ENCODE measurements at places on chromosomes 7 and 10.

DNA sequence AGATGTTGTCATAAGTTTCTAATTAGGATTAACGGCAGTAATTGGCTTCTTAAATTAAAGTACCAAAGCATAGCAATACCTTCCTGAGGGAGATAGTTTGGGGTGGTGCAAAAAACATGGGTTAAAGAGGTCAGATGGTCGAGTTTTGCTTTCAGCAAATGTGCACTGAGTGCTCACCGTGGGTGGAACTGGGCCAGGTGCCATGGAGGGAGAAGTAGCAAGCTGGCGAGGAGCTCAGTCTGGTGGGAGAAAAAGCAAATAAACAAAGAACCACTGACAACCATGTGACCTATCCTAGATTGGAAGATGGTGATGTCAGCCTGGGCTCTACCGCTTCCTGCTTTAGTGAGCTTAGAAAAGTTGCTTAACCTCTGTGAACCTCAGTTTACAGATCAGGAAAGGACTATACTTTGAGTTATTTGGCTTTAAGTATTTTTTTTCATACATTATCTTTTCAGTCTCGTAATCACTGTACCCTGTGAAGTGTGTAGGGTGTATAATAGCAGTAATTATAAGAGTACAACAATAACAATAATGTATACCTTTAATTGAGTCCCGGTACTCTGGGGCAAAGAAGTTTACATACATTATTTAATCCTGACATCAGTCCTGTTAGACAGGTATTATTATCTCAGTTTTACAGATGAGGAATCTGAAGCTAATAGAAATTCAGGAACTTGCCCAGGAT lies 69.0 kb upstream of the PDCD4 start:
- peak; percentile 73 for DNase-seq

DNA sequence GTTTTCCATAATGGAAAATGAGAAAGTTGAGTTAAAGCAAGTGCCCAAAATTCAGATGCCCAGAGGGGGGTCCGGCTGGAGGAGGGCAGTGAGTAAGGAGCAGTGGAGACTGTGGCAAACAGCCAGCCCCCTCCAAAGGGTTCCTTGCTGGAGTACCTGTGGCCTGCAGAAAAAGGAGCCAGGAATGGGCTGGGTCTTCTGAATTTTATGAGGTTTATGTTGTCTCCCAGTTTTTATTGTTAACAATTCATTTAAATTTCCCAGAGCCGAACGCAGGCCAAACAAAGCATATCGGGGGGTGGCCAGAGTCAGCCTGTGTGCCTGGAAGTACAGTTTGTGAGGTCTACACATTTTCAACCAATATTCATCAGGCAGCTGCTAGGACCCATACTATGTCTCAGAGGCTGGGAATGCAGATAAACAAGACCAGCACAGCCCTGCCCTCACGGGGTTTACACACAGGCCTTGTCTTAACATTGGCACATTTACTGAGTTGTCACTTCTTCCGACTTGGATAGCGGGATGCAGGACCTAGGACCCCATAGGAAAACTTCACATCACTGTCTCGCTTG lies 12.9 kb upstream of the CSGALNACT2 start:
- DNase-seq, result no peak

GRCh38 chr10:34526186-34526585 lies 288.9 kb downstream of the PARD3 start:
- peak; percentile 52 for DNase-seq

DNA sequence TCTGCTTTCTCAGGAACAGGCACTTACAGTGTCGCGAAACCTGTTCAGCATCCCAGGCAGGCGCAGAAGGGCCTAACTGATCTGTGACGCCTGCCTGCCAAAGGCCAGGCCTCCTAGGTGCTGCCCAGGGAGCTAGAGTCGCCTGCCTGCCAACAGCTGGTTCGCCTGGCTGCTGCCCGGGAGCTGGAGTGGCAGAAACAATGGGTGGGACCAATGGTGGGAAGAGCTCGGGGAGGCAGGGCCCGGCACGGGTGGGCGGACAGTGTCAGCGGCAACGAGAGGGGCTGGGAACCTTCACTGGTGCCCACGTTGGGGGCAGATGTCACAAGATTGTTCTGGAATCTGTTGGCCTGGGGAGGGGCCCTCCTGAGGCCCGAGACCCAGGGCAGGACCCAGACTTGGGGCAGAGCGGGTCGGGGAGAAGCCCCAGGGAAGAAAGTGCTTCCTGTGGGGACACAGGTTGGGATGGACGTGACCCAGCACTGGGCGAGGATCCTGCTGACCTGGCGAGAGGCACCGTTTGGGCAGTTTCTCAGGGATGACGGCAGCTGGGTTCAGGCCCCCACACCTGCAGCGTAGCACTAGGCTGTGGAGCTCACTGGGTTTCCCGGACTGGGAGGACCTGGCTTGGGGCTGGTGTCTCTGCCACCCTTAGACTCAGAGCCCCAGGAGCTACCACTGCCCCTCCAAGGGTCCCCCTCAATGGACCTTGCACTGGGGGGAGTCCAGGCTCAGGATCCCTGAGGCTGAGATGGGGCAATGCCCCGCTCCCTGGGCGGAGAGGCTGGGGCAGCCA lies 181.8 kb downstream of the ELFN1 start:
- DNase-seq, result no peak

GRCh38 chr10:86594535-86594934 lies 59.8 kb upstream of the OPN4 start:
- no peak for DNase-seq

GRCh38 chr10:86366902-86367151 lies 232 bp upstream of the GRID1 start:
- DNase-seq, result no peak

- no peak for DNase-seq
Measured at GRCh38 chr10:31083765-31084184, 52.1 kb upstream of the ZNF438 start.

All from stromal cell of bone marrow (primary cell).